AG10803 (cell line): ENCODE measurements at places on chromosomes 3 and 15.

DNA sequence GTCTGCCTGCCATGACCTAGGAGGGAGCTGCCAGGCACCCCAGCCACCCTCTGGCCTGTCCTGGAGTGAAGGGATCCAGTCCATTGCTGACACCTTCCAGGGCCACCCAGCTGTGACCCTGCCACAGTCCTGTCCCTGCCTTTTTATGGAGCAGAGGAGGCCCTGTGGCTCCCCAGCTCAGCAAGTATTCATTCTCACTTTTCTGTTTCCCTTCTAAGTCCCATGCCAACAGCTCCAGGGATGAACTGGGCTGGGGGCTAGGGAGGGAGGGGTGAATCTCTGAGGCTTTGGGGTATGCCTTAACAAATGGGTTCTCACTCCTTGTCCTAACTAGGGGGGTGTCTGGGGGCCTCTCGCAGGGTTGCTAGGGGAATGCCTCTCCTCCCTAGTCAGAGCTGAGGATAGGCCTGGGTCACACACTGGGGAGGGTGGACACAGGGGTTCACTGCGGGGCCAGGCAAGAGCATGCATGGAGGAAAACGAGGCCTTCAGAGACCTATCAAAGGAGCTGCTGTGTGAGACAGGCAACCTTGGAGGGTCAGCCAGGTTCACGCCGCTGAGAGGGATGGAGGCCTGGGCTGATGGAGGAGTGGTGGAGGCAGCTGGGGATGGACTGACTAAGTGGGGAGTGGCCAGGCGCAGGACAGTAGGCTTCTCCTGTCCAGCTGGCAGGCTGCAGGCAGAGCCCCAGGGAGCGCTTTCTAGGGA is 31.8 kb downstream of the EPHB3 start:
- DNase-seq: no peak

DNA sequence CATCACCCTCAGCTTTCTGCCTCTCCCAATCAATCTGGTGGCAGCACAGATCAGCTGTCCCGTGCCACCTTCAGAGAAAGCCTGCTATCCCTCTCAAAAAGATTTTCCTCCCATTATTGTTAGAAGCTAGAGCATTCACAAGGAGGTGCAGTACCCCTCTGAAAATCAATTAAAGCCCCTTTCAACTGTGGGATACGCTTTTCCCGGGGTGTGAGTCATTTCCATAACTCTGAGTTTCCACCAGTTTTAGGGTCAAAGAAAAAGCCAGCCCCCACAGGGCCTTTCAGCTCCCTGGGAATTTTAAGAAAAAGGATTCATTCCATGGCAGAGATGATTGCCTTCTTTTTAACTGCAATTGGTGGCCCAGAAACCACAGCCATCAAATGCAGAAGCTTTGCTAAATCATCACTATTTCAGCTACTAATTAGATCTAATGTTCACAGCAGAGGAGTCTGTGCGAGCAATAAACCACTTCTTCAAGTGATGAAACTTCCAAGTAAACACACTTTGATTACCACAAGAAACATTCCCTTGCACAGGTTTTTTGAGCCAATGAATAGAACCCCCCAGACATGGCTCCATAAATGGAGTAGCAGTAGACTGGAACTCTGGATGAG is 270.0 kb upstream of the TPRG1 start:
- DNase-seq: peak; percentile 35

GRCh38 chr3:100225193-100225592 is 35.6 kb upstream of the TBC1D23 start:
- no peak for DNase-seq

- DNase-seq: no peak
These were observed 35.2 kb downstream of the FBXO45 start for GRCh38 chr3:196603683-196604082.

DNA sequence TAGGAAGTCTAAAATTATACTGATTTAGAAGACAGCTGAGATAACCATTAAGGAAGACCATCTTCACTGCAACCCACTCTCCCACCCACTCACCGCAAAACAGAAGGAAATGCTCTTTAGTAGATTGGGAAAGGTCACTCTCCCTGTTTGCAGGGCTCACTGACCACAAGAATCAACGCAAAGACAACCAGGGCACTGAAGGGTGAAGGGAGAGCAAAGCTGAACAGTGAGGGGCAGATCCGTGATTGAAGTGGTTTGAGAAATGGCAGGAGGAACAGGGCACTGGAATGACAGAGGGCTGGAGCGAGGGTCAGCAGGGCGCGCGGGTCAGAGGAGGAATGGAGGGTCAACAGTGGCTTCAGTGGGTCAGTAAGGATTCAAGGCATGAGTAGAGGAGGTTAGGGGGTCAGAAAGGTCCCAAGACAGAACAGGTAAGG is 520 bp downstream of the MESD start:
- DNase-seq: no peak

GRCh38 chr3:144433006-144433405 is 461.4 kb downstream of the DIPK2A start:
- DNase-seq: no peak

GRCh38 chr3:196399485-196399945 is 32.7 kb downstream of the UBXN7 start:
- DNase-seq: peak; percentile 45

GRCh38 chr15:85947021-85947420 is 132.7 kb upstream of the AGBL1 start:
- no peak for DNase-seq

GRCh38 chr3:36557021-36557707 is 176.9 kb downstream of the STAC start:
- no peak for DNase-seq

GRCh38 chr3:109984976-109985375 is 647.6 kb upstream of the DPPA4 start:
- DNase-seq: no peak

DNA sequence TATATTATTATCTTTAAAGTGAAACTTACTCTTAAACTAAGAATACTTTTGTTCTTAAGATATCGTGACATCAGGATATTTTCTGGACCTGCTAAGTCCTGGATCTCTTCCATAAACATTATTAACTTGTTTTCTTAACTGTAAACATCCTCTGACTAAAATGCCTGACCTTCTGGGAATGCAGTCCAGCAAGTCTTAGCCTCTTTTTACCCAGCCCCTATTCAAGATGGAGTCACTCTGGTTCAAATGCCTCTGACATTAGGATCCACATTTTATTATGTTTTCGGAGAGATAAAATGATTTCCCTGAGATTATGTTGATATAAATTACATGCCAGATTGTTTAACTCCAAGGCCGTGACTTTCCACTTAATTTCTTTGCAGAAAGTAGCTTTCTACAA is 37.6 kb downstream of the OSTN start:
- DNase-seq: peak; percentile 65

DNA sequence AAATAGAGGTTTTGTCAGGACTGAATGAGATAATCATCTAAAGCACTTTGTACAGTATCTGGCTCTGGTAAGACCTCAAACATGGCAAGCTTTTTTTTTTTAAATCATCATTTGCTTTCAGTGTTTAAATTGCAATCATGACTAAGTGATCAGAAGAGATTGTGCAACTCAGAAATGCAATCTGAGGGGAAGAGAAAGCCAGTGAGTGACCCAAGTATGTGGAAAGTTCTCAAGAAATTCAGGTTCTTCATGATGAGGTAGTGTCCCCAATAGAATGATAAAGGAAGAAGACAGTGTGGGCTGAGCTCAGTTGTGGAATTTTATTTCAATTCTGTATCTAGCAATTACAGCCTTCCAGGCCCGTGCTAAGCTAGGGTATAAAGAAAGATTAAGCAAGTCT is 132.2 kb upstream of the TBC1D5 start:
- DNase-seq: no peak

DNA sequence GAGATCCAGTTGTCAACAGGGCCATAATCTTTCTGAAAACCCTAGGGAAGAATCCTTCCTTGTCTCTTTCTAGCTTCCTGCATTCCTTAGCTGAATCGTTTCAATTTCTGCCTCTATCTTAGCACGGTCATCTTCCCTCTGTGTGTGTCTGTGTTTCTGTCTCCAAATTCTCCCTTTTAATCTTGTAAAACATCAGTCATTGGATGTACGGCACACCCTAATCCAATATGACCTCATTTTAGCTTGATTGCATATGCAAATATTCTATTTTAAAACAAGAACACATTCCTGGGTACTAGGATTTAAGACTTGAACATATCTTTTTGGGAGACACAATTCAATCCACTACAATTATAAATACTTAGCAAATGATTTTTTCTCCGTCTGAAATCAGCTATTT is 600.3 kb downstream of the GBE1 start:
- no peak for DNase-seq

GRCh38 chr3:45318689-45319088 is 69.7 kb upstream of the LARS2 start:
- DNase-seq: no peak

- DNase-seq: no peak
These were observed 232.9 kb upstream of the RGMA start for GRCh38 chr15:93321881-93322282.
